ENCODE measurements at places on chromosomes 6 and 20. TPM values are rescaled to one million over a fixed set of nuclear protein-coding genes. Genes with fewer than 3 reads are reported as not detected.

Gene MYLK2
- not detected for total RNA-seq

Gene XKR7
- total RNA-seq = not detected

Gene TRDN
- total RNA-seq = not detected

Gene ANKEF1
- 0.72 TPM for total RNA-seq
